ENCODE measurements at places on chromosomes 12 and 14. TPM values are rescaled to one million over a fixed set of nuclear protein-coding genes. Genes with fewer than 3 reads are reported as not detected.

- no peak for DNase-seq
- H3K4me1 ChIP-seq: no peaks in the 10 kb centered on the region
- no peak overlapping the region for H3K4me3 ChIP-seq
- no peaks in the 10 kb centered on the region for H3K27me3 ChIP-seq
These were observed 157.5 kb downstream of the TMTC3 start for GRCh38 chr12:88299567-88300101.

- H3K36me3 ChIP-seq: no peaks in the 10 kb centered on the region
- no peak overlapping the region for H3K4me3 ChIP-seq
- H3K4me1 ChIP-seq: no peaks in the 10 kb centered on the region
- no peak for DNase-seq
- H3K27ac ChIP-seq: peak overlapping the region; percentile 6
These were observed 82.1 kb downstream of the AVPR1A start for GRCh38 chr12:63068857-63069442.

- no peaks in the 10 kb centered on the region for H3K4me1 ChIP-seq
- H3K36me3 ChIP-seq: no peaks in the 10 kb centered on the region
- H3K27me3 ChIP-seq: no peaks in the 10 kb centered on the region
- H3K4me3 ChIP-seq: no peak overlapping the region
These were observed 439.4 kb upstream of the DCN start for GRCh38 chr12:91622037-91622436.

GRCh38 chr12:123526542-123527080 is 6.9 kb downstream of the RILPL1 start:
- H3K4me3 ChIP-seq: no peak overlapping the region
- H3K27me3 ChIP-seq: peaks cover 4% of the 10 kb centered on the region
- H3K27ac ChIP-seq: peak overlapping the region; percentile 46
- no peak for DNase-seq

DNA sequence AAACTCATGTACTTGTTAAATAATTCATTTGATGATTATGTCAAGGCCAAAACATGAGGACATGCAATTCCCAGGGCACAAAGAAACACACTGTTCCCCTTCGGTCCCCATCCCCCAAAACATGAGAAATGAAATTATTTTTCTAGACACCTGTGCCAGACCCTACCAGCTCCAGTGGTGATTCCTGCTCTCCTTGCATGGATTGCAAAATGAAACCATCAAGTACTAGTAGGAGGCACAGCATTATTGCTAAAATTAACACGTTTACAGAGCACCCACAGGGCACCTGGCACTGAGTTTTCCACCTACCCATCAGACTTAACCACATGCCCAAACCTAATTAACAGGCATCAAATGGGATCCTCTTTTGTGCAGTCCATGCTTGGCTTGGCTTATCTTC is 76.6 kb downstream of the ZFC3H1 start:
- no peak for DNase-seq
- H3K27me3 ChIP-seq: no peaks in the 10 kb centered on the region
- H3K27ac ChIP-seq: no peak overlapping the region
- no peaks in the 10 kb centered on the region for H3K36me3 ChIP-seq
- H3K4me1 ChIP-seq: no peaks in the 10 kb centered on the region
- H3K4me3 ChIP-seq: no peak overlapping the region

DNA sequence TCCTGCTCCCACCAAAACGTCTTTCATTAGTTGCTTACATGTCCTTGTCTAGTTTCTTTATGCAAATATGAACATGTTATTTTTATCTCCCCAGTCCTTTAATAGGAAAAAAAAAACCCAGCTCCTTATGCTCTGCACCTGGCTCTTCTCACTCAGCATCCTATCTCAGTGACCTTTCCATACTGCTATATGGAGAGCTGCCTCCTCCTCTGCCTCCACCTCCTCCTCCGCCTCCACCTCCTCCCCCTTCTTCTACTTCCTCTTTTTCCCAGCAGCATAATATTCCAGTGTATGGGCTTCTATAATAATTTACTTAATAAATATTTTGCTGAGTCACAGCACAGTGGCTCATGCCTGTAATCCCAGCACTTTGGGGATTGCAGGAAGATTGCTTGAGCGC is 31.5 kb downstream of the ABCB9 start:
- H3K27me3 ChIP-seq: no peaks in the 10 kb centered on the region
- peaks cover 8% of the 10 kb centered on the region for H3K36me3 ChIP-seq
- H3K4me3 ChIP-seq: no peak overlapping the region
- H3K27ac ChIP-seq: no peak overlapping the region
- DNase-seq: no peak

GRCh38 chr12:52146822-52147366 is 44.9 kb downstream of the KRT80 start:
- H3K4me3 ChIP-seq: no peak overlapping the region
- no peaks in the 10 kb centered on the region for H3K36me3 ChIP-seq
- DNase-seq: no peak

DNA sequence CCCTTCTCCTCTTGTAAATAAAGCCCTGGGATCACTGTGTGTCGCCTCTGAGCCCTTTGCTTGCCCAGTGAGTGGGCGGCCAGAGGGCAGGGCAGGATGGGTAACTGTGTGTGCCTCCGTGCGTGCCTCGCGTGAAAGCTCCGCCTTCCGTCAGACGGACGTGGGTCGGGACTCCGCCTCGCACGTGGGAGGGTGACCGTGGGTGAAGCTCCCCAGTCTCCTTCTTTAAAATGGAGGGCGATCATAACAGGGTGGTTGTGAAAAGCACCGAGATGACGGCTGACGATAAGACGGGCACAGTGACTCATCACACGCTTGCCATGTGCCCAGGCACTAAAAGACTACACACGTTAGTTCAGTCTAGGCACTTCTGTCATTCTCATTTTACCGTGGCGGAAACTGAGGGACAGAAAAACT is 9.2 kb downstream of the PHB2 start:
- H3K4me1 ChIP-seq: peaks cover 39% of the 10 kb centered on the region
- H3K27me3 ChIP-seq: no peaks in the 10 kb centered on the region
- DNase-seq: peak; percentile 56
- H3K27ac ChIP-seq: peak overlapping the region; percentile 70
- peaks cover 11% of the 10 kb centered on the region for H3K36me3 ChIP-seq

GRCh38 chr14:64788706-64789105 is 84.5 kb downstream of the PLEKHG3 start:
- no peaks in the 10 kb centered on the region for H3K36me3 ChIP-seq
- no peak for DNase-seq
- H3K4me1 ChIP-seq: no peaks in the 10 kb centered on the region
- H3K27me3 ChIP-seq: no peaks in the 10 kb centered on the region
- no peak overlapping the region for H3K4me3 ChIP-seq

DNA sequence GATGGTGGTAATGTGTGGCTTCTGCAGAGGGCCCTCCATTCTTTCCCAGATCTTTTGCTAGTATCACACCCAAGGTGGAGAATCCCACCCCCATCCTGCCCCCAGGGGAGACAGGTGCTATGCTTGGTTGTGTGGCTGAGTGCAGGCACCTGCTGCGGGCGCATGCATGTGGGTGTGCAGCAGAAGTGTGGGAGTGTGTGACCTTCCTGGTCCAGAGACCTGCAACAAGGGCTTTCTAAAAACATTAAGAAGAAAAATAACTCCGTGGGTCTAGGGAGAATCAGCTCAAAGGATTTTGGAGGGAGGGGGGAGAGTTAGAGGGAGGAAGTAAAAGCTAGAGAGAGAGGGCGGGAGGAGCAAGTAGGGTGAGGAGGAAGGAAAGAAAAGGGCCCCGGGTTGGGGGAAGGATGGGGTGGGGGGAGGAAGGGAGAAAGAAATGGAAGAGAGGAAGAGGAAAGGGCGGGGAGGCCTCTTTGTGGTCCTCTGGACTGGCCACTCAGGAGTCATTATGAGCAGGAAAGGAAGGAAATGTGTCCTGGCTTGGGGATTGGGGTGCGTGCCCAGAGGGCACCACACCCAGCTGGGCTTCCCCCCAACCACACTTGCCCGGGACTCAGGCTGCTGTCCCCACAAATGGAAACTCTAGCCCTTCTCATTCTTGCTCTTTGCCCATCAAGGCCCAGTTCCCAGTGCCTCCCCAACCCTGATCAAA is 3.1 kb upstream of the FIGNL2 start:
- H3K27me3 ChIP-seq: peaks cover 15% of the 10 kb centered on the region
- no peaks in the 10 kb centered on the region for H3K36me3 ChIP-seq
- no peak for DNase-seq
- peaks cover 42% of the 10 kb centered on the region for H3K4me1 ChIP-seq
- H3K4me3 ChIP-seq: no peak overlapping the region

GRCh38 chr14:22886500-22887259 is 3.7 kb downstream of the REM2 start:
- H3K4me3 ChIP-seq: peak overlapping the region; percentile 66
- no peaks in the 10 kb centered on the region for H3K36me3 ChIP-seq
- H3K27me3 ChIP-seq: no peaks in the 10 kb centered on the region
- DNase-seq: peak; percentile 73

GRCh38 chr12:110756611-110757010 is 13.9 kb upstream of the PPP1CC start:
- no peaks in the 10 kb centered on the region for H3K27me3 ChIP-seq
- H3K36me3 ChIP-seq: no peaks in the 10 kb centered on the region
- no peak overlapping the region for H3K27ac ChIP-seq
- H3K4me3 ChIP-seq: no peak overlapping the region
- DNase-seq: no peak

GRCh38 chr12:90327793-90328743 is 619.4 kb upstream of the ATP2B1 start:
- no peak for DNase-seq
- peak overlapping the region; percentile 8 for H3K27ac ChIP-seq
- H3K36me3 ChIP-seq: no peaks in the 10 kb centered on the region
- H3K27me3 ChIP-seq: no peaks in the 10 kb centered on the region
- peaks cover 2% of the 10 kb centered on the region for H3K4me1 ChIP-seq

Gene IQSEC3
- 0.50 TPM for total RNA-seq

Gene C12orf54
- total RNA-seq: not detected

Gene TAS2R19
- total RNA-seq: not detected

Gene TRHDE
- 0.13 TPM for total RNA-seq

Gene PRKD1
- total RNA-seq: 3.9 TPM

Gene CPNE6
- 0.25 TPM for total RNA-seq

Gene PAPLN
- total RNA-seq: 10.3 TPM
